ENCODE measurements at places on chromosomes 12 and 14.

DNA sequence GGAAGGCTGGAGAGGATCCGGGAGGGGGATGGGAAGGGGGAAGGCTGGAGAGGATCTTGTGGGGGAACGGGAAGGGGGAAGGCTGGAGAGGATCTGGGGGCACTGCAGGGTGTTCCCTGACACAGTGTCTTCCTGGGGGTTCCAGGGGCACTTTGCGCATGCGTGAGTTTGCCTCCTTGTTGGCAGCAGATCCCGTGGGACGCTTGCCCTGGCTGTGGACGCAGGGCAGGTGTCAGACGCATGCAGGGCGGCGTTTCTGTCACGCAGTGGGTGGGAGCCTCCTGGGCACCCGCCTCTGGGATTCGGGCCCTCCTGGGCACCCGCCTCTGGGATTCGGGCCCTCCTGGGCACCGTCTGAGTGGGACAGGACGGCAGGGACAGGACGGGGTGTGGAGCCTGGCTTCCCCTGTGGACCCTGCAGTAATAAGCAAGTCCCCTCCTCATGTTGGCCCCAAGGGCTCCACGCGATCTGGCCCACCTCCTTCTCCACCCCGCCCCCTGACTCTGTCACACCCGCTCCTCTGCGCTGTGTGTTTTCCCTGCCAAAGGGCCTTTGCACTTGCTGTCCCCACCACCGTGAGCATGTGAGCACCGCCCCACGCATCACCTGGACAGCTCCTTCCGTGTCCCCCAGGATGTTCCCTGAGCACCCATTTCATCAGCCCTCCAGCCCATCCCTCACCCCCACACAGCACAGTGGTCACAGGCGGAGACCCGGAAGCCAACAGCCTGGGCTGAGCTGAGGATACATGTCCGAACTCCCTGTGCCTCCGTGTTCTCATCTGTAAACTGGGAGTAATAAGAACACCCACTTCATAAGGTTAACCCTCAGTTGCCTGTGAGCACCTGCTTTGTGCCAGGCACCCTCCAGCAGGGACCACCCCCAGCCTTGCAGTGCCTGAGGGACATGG, 4.4 kb downstream of the MMP17 start:
- DNase-seq = no peak

GRCh38 chr12:66453844-66454243, 151.6 kb downstream of the HELB start:
- DNase-seq = no peak

GRCh38 chr14:89037065-89037464, 212.6 kb downstream of the TTC8 start:
- no peak for DNase-seq

DNA sequence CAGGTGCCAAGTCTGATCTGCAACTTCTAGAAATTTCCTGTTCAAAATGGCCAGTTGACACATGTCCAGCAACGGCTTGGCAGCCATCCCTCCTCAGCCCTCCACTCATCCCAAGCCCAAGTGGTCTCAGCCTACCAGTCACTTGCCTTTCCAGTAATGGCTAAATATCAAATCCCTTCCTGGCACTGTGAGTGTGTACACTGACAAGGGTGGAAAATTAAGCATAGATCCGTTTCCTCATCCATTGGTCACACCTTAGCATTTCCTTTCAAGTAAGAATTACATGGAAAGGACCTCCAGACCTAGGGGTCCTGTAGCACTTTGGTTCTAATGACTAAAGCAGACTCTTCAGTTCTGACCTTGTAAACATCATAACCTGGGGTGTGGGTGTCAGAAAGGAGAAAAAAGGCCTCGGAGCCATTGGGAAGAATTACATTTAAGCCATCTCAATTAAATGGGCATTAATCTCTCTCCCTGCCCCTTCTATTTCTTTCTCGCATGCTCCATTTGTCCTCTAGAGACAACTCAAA, 15.4 kb downstream of the LLPH start:
- DNase-seq = no peak

GRCh38 chr12:124006085-124006845, 33.2 kb downstream of the ZNF664 start:
- DNase-seq = no peak

DNA sequence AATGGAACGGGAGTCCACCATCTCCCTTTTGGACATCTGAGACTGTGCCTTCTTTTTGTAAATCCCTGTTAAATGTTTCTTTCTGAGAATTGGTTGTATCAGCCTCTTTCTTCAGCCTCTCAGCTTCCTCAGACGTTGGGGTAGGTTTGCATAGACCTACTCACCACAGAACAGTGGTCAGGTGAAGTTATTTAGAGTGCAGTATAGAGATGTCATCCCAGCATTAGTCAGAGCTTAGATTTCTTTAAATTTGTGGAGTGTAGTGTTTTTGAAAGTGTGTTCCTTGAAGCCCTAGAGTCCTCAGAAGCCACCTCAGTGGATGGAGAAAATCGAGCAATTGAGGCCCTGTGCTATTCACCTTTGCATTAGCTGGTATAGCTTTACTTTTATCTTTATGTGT, 8.9 kb upstream of the EEA1 start:
- no peak for DNase-seq

DNA sequence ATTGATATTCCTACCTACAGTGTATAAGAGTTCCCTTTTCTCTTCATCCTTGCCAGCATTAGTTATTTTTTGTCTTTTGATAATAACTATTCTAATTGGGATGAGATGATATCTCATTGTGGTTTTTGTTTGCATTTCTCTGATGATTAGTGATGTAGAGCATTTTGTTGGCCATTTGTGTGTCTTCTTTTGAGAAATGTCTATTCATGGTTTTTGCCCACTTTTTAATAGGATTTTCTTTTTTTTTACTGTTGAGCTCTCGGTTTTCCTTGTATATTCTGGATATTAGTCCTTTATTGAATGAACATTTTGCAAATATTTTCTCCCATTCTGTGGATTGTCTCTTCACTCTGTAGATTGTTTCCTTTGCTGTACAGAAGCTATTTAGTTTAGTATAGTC, 79.6 kb upstream of the AMIGO2 start:
- DNase-seq = no peak

GRCh38 chr12:121570467-121571283, 10.1 kb downstream of the KDM2B start:
- no peak for DNase-seq

DNA sequence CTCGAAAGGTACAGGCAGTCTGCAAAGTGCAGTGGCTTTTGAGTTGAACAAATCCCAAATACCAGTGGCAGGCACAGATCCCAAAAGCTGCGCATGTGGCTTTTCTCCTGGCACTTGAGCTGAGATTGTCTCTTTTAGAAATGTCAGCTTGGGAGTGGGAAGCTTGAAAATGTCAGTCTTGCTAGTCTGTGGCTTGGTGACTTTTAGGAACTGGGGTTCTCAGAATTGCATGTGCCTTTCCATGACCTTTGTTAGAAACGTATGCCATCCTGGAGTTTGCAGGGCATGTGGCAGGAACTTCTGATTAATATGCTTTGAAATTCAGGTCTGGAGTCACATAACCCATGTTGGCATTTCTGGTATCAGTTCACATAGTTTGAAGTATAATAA, 182.1 kb downstream of the CHST11 start:
- DNase-seq = no peak

DNA sequence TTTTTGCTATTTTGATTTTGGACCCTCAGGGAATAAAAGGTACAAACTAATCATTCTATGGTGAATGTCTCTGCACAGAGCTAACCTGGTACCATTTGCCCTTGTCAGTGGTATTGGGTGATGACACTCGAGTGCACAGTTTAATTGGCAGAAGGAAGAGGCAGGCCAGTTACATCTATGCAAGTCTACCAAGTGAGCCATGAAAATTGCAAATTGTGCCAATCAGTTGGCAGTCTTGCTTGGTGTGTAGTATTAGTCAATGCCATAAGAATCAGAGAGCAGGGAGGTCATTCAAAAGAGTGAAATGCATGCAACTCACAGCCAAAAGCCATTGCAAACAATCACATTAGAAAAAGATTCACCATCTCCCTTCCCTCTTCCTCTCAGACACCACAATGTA, 479.6 kb downstream of the ADAMTS20 start:
- no peak for DNase-seq

GRCh38 chr12:105273601-105274000, 37.6 kb upstream of the APPL2 start:
- no peak for DNase-seq

DNA sequence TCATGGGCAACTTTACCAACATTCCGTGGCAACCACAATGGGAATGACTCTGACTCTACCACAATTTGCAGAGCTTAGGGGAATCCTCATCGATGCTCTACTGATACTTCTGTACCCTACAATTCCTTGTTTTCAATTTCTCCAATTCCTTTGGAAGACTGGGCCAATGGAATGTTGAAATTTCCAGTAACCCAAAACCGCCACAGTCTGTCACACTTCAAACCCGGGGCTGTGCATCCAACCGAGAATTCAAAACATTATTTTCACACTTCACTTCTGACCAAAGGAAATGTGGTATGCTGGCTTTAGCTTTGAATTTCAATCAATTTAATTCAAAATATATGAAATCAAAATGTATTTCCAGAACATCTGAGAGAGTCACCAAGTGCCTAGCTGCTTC, 951.4 kb downstream of the VRK1 start:
- DNase-seq = no peak

GRCh38 chr14:103894034-103894722, 34.1 kb upstream of the TDRD9 start:
- no peak for DNase-seq

DNA sequence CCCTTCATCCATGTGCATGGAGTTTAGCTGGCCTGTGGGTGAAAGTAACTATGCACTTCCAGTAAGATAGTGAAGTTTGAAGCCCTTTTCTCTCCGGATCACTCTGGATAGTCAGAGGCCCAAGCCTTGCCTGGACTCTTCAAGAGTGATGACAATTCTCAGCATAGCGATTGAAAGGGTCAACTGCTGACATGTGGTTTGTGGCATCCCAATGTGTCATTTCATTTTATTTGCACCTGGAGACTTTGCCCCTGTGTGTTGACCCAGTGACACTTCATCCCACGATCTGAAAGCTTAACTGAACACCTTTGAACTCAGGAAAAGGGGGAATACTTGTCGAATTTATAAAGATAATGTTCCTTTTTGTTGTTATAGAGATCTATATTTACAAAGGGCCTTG, 711.9 kb upstream of the TMEM132C start:
- no peak for DNase-seq

DNA sequence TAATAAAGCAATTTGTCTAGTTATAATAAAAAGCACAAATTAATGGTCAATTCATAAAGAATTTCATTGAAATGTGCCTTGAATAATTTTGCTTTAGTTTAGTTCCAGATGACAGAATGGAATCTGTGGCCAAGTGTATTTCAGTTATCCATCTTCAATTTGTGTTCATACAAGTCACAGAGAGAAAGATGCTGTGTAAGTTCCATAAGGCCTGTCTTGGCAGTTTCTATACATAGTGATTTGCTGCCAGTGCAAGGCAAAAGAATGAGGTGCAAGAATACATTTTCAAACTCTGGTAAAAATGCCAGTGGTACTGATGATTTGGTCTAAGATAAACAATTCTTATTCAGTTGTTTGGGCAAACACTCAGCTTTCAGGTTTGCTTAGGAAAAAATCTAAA, 134.4 kb upstream of the PTPRB start:
- DNase-seq = no peak

- DNase-seq = no peak
These were observed 21.9 kb upstream of the HIP1R start for GRCh38 chr12:122813310-122813713.

GRCh38 chr14:104227806-104228205, 89.4 kb downstream of the KIF26A start:
- DNase-seq = no peak

DNA sequence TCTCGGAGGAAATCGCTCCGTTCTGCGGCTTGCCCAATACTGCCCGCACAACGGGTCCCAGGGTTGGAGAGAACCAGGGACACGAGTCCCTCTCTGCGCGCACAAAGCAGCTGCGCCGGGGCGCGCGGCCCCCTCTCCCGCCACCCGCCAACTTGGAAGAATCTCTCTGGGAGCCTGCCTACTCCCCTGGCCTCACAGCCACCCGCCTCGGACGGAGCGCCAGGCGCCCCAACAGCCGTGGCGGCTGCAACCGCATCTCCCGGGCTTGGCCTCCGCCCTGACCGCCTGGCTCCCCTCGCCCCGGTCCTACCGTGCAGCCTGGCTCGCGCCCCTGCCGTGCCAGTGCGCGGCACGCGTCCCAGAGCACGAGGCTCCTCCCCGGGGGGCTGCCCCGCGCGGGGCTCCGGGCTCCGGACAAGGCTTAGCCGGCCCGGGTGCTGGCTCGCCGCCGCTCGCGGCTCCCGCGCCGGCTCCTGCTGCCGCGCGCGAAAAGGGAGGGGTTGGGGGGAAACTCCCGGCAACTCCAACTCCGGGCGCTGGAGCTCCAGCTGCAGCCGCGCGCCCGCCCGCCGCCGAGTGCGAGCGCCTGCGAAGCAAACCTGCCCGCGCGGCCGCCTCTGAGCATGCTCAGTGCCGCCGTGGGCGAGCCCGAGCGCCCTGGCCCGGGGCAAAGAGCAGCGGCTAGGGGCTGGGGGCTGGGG, at the start of gene STXBP6:
STXBP6 (minus strand) TSS at position 580 of the 701 bp plus-strand sequence. CDS start 75,329 bp downstream, outside the sequence.
- DNase-seq = no peak

DNA sequence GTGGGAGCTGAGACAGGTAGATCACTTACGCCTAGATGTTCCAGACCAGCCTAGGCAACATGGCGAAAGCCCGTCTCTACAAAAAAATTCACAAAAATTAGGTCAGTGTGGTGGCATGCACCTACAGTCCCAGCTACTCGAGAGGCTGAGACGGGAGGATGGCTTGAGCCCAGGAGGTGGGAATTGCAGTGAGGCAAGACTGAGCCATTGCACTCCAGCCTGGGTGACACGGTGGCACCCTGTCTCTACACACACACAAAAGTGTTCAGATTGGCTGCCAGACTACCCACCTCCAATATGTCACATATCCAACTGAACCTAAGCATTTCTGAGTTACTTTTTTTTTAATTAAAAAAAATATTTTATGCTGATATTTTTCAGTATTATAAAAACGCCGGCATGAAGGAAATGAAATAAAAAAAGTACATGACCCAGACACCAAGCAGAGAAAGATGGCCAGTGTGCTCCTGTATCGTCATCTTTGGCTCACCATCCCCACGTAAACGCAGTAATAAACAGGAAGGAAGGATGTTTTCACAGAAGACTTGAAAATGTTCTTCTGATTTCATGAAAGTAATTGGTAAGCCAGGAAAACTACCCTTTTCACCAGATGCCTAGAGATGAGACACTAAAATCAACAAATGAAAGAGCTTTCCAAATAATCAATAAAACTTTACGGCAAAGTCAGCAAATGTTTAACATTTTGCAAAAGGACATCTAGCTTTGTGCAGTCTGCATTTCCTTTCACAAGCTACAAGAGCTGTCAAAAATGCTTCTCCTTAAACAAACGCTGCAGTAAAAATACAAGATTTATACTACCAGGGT, 26.4 kb downstream of the CDC42BPB start:
- DNase-seq = no peak

All from smooth muscle cell of the brain vasculature (primary cell).